Pancreas (tissue), 10 donors: ENCODE measurements at places on chromosomes 3 and 15. TPM values are rescaled to one million over a fixed set of nuclear protein-coding genes. Genes with fewer than 3 reads are reported as not detected.

Gene MOBP
- total RNA-seq = not detected

Gene C3orf49
- not detected for total RNA-seq

Gene GPR15
- total RNA-seq = 0.15 TPM

Gene DBR1
- total RNA-seq = 7.0 TPM

- DNase-seq = no peak
Measured at GRCh38 chr15:101394654-101395053, 94.9 kb downstream of the PCSK6 start.

DNA sequence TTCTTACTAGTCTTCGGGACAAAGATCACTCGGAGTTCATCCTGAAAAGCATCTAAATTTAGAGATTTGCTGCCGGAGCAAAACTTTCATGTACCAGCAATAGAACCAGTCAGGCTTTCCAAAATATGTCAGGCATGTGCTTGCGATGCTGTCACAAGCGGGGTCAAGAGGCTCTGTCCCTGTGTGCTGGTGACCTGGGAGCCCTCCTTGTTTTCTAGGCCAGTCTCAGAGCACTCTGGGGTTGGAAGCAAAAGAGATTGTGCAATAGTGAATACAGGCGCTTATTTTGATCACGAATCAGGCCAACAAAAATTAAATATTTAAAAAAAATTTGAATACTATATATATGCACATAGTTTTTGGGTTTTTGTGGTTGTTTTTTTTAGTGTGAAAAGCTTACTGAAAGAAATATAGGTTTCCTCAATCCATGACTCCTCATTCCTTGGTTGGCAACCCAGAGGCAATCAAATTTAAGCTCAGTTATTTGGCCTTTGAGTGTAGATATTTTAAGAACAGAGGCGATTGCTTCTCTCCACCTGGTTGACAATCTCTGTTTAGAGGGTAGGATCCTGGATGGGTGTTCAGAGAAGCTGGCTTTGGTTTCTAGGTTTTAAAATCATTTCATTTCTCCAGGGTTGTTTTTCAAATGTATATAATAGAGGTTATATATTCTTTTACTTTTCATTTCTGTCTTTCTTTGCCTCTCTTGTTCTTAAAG, 8.4 kb upstream of the KLHL24 start:
- no peak for DNase-seq

DNA sequence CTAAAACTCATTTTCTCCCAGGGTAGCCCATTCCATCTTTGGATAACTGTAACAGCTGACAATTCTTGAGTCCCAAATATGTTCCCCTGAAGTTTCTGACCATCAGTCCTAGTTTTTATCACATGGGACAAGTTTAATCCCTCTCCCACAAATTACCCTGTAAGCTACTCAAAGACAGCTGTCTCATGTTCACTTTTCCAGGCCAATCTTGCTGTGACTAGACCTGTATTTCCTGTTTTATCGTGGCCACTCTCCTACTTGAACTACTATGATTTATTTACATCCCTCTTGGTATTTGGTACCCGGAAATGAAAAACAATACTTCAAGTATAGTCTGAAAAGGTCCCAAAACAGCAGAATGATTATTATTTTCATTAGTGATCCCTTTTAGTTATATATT, 95.1 kb upstream of the MEX3B start:
- no peak for DNase-seq

Gene ITIH1
- total RNA-seq = 0.51 TPM

- DNase-seq = peak; percentile 81
Measured at GRCh38 chr3:14633819-14634424, 17.6 kb upstream of the CCDC174 start.

GRCh38 chr3:58998476-58999117, 51.2 kb downstream of the CFAP20DC start:
- DNase-seq = no peak

GRCh38 chr15:100601163-100601562, 821 bp downstream of the LINS1 start:
- DNase-seq = no peak

GRCh38 chr3:124878561-124879336, 8.4 kb downstream of the ITGB5 start:
- DNase-seq = no peak

Gene PEX5L
- 9.1 TPM for total RNA-seq

DNA sequence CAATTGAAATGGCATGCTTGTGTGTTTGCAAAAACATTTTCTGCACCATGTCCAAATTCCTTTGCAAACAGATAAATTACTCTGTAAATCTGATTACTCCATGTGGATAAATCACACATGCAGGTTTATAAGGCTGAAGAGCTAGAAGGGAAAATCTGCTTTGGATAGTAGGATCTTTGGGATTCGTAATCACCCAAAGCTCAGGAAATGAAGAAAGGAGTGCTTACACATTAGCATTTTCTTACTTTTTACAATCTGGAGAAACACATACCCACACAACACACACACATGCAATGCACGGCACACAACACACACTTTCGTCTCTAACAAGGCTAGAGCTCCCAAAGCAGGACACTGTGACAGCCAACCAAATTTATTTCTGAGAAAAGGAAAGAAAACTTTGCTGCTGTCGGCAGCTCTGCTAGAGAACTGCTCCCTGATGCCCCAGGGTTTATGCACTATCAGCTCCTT, 2.1 kb downstream of the LSAMP start:
- no peak for DNase-seq

DNA sequence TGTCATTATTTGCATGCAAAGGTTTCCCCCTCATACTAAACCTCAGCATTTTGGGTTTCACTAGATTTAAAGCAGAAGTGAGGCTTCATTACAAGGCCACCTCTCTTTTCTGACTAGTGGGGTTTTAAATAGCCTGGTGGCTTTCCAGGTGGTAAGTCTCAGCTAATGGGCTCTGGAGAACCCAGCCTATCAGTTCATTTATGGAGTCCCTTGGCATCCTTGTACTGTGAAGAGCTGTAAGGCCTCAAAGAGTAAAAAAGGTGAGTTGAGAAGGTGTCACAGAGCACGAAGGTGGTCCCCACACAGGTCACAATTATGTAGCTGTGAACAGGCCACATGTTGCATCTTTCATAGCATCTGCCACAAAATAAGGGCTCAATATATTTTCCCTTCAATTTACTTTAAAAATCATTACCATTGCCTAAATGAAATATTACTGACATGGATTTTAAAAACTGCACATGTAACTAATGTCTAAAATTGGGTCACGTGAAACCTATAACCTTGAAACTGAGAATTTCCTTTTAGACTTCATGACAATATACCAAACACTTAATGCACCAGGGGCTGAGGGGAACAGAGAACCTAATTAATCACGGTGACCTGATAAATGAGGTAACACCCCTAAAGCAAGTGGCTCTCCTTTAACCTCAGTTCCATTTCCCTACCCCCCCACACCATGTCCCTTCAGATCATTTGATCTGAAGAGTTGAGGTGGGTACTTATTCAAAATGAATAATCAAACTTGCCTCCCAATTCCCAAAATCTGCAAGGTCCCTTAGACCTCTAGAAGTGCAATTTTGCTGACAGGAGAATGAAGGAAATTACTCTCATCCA, 1.3 kb downstream of the NGLY1 start:
- DNase-seq = no peak

- no peak for DNase-seq
Measured at GRCh38 chr3:27094721-27095120, 274.5 kb downstream of the NEK10 start.

- no peak for DNase-seq
Measured at GRCh38 chr3:6079011-6079410, 781.9 kb upstream of the GRM7 start.

DNA sequence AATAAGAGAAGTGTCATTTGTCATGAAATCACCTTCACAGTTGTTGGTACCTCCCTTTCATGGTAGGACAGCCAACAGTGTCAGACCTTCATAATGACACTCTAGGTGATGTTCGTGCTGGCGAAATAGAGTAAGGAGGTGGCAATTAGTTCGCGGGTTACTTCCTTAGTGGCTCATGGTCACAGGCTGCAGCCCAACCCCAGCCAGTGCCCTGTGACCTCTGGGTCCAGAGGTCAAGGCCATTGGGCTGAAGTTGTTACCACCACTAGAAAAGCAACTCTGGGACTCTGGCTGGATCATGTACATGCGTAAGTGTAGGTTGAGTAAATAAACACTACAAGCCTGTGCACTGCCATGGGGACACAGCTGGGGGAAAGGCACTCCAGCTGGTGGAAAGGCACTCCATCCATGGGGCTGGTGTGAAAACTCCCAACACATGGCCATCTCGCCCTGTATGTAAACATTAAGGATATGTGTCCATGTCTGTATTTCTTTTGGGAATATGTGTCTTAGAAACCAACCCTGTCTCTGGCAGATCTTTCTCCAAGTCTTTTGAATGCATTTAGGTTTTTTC, 106.7 kb downstream of the RYK start:
- DNase-seq = no peak

DNA sequence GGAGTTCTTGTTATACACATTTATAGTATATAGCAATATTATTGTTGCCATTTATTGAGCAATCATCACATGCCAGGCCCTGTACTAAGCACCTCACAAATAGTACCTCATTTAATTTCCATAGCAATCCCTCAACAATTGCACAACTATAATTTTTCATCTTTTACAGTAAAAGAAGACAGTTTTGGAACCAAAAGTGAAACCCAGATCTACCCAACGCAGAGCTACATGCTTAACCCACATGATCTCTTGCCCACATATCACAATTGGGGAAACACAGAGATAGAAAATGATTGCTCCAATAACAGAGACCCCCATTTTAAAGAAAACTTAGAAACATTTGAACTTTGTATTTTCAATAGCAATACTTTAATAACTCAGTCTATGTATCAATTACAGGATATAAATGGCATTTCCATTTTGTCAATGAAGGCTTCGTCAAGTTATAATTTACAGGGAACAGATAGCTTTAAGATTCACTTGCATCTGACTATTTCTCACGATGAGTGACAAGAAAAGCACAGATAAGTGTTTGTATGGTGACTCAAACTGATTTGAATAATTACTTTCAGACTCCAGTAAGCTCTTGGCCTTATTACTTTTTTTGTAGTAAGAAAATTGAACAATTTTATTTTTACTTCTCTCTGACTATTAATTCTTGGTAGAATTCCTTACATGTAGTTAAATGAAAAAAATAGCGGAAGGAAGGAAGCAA, 38.7 kb upstream of the CCDC50 start:
- no peak for DNase-seq

GRCh38 chr3:39176025-39176714, 16.2 kb downstream of the XIRP1 start:
- peak; percentile 10 for DNase-seq

Gene MINAR1
- 2.3 TPM for total RNA-seq

Gene CYP1A2
- total RNA-seq = not detected

- no peak for DNase-seq
Measured at GRCh38 chr3:149449799-149450198, 24.7 kb upstream of the TM4SF4 start.

DNA sequence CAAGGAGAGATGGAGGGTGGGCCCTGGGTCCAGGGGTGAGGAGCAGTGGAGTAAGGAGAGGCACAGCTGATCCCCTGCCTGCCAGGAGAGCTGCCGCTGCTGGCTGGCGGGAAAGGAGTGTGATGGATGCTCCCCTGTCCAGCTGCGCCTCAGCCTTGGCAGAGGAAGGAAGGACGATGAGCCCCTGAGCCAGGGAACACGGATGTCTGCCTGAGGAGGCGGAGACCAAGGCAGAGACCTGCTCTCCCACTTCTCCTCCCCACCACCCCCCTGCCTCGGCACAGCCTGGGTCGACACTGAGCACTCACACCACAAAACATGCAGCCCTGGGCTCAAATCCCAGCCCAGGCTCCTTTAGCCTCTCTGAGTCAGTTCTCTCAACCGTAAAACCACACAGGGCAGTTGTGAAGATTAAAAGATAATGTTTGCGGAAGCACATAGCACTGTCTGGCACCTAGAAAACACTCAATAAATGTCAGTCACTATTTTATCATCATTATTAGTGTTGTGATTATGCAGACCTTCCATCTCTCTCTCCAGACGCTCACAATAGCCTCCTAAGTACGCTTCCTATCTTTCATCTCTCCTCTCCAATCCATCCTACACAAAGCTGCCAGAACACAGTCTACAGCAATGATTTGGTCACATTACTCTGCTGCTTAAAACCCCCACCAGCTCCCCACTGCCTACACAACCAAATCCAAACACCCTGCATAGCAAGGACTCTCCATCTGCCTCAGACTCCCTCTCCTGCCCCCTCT, 52.2 kb downstream of the SEMA5B start:
- DNase-seq = no peak

- peak; percentile 48 for DNase-seq
Measured at GRCh38 chr3:87088993-87089841, 98.3 kb upstream of the VGLL3 start.

Gene KCTD6
- 2.3 TPM for total RNA-seq

DNA sequence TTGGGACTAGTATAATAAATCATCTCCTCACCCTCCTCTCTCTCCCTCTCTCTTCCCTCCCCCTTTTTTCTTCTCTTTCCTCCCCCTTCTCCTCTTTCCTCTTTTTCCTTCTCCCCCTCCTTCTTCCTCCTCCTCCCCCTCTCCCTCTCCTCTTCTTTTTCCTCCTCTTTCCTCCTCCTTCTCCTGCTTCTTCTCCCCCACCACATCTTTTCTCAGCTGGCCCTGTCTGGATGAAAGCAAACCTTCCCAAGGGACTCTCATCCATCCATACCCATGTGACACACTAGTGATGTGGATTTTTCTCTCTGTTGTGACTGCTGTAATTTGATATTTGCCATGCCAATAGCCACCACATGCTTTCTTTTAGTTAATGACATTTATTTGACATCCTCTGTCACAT, 127.2 kb downstream of the EBLN2 start:
- DNase-seq = no peak

DNA sequence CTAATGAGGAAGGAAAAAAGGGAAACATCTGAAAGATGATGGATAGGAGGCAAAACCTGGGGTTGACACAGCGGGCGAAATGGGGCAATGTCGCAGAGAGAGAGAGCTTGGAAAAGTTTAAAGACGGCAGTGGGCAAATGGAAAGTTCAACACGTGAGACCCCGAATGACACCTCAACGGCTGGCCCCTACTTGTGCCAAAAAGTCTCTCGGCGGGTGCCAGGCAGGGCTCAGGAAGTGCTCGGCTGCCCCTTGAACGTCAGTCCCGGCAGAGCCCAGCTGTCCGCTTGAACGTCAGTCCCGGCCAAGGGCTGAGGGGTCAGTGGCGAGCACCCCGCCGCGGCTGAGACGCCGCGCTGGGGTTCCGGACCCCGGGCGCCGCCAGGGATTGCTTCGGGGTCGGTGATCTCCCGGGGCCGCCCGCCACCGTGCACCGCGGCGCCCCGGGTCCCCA, 658 bp downstream of the EOGT start:
- DNase-seq = peak; percentile 86

DNA sequence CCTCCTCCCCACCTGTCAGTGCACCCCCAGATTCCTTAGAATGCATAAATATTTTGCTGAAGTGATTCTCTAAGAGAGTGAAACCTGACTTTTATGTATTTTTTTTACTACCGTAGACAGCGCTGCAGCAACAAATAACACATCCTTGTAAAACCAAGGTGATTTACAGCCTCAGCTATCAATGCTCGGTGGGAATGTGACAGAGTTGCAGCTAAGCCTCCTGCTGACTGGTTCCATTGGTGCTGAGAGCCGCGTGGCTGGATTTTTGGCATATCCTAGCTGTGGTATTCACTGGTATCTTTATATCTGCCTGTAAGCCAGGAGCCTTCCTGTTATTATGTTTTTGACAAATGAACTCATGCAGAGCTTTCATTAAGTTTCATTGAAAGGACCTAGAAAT, 11.0 kb downstream of the FGD5 start:
- no peak for DNase-seq
